B cell (primary cell): ENCODE measurements at places on chromosomes 5 and 9. TPM values are rescaled to one million over a fixed set of nuclear protein-coding genes. Genes with fewer than 3 reads are reported as not detected.
A peak's percentile ranks its signal among the peaks of the same experiment; 100 is the strongest.

DNA sequence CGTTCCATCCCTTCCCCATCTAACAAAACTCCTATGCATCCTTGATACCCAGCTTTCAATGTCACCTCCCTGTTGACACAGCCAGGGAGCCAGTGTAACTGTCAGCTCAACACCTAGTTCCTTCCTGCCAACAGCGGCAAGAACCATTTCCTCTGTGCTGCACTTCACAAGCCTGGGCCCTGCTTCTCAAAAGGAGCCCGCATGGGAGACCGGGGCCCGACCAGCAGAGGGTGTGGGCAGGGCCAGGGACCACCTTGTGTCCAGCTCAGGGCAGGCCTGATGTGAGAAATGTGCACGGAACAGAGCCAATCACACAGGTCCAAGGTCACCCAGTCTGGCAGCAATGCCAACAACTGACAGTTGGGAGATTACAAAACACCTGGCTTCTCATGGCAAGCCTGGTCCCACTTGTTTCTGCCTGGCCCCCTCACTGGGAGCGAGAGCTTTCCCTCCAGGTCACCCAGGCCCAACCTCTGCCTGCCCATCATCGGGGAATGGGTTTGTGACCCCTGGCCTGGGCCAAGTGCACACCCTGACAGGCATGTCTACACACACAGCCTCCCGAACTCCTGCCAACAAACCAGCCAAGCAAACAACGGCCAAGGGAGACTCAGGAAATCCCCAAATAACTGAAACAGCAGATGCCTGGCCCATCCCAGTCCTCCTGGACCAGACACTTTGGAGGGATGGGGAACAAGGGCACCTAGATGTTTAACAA, 3.1 kb downstream of the RNF44 start:
- peak; percentile 62 for DNase-seq

GRCh38 chr5:111310711-111311620, 86.8 kb downstream of the CAMK4 start:
- DNase-seq: no peak

SCAI gene
- total RNA-seq: 19.8 and 21.4 TPM in 2 replicates

DNA sequence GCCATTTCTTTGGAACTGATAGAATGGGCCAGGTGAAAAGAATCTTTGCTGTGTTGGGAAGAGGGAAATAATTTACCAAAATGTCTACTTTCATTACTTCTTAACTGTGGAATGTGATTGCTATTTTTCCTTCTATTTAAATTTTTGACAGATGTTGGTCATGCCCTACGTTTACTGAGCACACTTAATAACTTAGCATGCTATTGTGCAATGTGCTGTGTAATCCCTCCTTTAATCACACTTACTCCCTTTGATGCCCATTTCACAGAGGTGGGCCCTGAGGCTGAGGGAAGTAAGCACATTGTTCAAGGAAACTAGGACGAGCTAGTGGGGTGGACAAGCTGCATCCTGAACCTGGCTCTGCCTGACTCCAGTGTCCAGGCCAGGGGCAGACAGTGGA, 47.8 kb upstream of the INSYN2B start:
- DNase-seq: no peak

GRCh38 chr5:145260670-145261069, 574.5 kb downstream of the PRELID2 start:
- DNase-seq: no peak

PCDHB12 gene
- not detected in 2 replicates for total RNA-seq

THBS4 gene
- 0.57 and 0.80 TPM in 2 replicates for total RNA-seq

DNA sequence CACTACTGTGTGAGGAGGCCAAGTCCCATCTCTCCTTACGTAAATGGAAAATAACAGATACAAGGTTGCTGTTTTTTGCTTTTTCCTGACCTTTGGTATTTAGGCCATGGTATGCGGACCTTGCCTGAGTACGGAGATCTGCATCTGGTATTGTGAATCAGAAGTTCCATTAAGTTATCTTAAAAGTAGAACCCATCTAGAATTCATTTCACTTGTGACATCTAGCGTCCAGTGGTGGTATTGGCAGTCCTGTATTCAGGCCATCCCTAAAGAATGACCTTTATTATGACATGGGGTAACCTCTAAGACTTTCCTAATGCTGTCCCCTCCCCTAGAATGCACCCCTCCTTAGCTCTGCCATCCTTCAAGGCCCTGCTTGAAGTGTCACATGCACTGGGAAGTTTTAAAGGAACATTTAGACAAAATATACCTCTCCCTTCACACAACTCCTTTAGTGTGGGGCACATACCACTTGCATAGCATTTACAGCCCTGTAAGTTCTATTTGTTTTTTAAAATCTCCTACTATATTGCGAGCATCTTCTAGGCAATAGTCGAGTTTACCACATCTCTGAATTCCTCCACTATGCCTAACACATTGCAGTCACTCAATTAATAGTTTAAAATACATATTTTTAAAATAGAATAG, 1.9 kb upstream of the SPDL1 start:
- DNase-seq: peak; percentile 66

GMCL2 gene
- total RNA-seq: not detected in 2 replicates

NRARP gene
- 11.4 and 11.5 TPM in 2 replicates for total RNA-seq

C9orf78 gene
- total RNA-seq: 42.8 and 43.6 TPM in 2 replicates

DNA sequence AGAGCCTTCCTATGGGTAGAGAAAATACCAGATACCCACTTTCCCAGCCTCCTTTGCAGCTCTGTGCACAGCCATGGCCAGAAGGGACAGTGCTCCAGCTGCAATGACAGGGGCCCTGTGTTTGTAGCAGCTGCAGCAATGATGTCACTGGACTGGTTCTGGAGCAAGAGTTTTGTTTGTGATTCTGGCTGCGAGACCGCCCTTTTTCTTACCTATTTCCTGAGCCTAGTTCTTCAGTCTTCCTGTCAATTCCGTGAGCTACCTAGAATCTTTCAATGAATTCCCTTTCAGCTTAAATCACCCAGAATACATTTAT, 10.0 kb upstream of the BOD1 start:
- DNase-seq: no peak

- DNase-seq: no peak
Observed at GRCh38 chr5:76477571-76477970, 74.5 kb downstream of the IQGAP2 start.

PRPF4 gene
- 28.2 and 30.8 TPM in 2 replicates for total RNA-seq

RNF183 gene
- total RNA-seq: 0.39 TPM in 1 of 2 replicates, not detected in the other
